HuH-7.5 (cell line): ENCODE measurements at places on chromosomes 5 and 9.

DNA sequence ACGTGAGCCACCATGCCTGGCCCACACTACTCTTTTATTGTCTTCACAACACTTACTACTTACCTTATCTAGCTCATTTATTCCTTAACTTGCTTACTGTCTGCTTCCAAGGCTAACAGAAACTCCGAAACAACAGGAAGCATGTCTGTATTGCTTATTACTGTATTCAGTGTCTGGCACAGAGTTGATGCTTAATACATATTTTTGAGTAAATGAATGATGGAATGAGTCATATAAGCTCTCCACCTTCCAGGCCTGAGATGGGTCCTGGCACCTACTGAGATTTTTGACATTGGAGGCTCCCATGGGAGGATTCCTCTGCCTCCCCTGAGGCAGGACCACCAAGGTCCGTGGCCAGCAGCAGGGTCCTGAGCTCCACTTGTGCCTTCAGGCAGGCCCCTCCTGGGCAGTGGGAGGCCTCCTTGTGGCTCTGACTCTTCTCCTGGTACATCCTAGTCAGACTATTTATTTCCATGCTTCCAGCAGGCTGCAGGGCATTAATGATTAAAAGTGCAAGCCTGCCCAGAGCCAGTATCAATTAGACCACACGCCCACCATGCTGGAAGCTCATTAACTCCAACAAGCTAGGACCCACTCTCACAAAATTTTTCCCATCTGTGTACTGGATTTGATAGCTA is 76.5 kb upstream of the CTNNA1 start:
- DNase-seq, result no peak

- no peak for DNase-seq
These were observed 17.9 kb downstream of the HSD17B4 start for GRCh38 chr5:119470105-119470763.

DNA sequence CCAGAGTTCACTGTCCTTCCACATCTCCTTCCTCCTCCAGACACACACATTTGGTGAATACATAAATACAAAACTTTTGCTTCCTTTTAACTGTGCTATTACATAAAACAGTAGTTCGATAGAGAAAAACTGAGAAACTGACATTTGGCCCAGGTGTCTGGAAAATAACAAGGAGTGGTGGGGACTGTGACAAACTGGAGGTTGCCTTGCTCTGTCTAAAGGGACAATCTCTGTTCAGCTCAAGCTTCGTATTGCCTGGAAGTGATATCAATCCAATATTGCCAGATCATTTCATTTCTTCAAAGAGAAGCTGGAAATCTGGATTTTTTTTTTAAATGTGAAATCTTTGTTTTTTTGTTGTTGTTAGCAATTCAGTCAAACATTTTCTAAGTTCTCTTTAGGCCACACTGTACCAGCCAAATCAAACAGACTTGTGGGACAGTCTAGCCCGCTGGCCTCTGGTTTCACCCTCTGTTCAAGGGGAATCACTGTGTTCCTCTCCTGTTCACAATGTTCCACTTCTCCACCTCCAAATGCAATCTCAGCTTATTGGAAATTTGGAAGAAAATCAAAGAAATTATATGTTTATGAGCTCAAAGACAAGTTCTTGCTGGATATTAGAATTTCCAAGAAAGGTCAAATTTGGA is 612.5 kb downstream of the KIF4B start:
- no peak for DNase-seq

GRCh38 chr5:108607421-108607820 is 140.3 kb upstream of the FER start:
- DNase-seq, result no peak

DNA sequence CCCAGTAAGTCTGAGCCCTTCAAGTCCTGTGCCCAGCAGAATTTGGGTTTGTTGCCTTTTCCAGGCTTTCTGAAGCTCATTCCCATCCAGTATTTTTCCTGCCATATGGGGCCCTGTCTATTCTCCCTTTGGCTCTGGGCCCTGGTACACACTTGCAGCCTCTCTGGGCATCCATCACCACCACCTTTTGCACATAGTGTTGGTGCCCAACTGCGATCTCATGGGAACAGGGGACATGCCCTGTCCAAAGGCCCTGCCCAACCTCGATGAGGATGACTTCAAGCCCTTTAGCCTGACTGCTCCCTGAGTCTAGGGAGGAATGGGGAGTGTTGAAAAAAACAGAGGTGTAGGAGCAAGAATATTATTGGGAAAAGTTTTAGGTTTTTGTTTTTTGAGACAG is 11.5 kb downstream of the RGS3 start:
- no peak for DNase-seq

DNA sequence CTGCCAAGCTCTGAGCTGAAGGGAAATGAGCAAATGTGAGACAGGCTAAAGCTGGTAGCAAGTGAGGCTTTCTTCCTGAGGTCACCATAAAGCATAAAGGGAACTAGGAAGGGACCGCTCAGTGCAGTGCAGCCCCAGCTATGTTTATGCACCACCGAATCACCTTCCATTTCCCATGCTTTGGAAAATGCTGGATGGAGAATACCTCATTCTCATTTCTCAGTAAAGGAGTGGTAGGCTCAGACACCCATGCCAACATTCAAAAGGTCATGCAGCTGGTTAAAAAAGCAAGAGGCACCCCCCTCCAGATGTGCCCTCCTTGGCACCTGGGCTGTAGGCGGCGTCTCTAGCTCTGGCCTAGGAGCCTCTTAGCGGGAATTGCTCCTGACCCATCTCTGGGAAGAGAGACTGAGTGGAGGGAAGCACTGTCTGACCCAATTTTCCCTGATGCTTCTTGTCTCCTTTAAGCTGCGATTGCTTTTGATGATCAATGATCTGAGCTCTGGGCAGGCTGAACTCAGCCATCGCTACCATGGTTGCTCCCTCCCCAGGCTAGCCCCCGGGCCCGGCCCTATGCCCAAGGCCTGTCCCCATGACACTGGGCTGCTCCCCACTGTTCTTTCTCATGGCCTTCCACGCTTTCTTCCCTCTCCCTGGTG is 58.7 kb downstream of the ZNF354C start:
- no peak for DNase-seq

DNA sequence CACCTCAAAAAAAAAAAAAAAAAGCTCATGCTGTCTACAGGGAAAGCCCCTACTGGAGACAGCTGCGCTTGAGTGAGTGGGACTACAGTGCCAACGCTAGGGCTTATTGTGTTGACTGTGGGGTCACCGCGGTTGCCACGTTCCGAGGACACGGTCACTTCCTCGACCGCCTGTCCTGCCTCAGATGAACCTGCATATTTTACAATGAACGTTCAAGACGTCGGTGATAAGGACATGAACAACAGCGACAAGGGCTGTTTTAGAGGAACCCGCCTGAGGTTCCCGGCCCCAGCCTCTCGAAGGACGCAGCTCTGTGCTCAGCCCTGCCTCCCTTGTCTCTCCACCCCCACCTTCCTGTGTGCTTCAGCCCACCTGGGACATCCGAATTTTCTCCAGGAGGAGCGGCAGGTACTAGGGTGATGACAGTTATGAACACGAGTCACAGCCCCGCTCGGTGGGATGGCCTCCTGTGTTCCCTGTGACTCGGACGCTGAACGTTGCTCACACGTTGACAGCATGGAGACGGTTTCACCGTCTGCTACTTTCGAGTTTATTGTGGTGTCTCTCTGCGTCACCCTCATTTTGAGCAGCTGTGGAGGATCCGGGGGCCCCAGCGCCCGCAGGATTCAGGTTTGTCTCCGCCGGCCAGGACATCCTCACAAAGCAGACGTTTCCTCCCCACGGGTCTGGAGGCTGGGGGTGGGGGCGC is 11.3 kb upstream of the DIPK1B start:
- DNase-seq, result no peak

DNA sequence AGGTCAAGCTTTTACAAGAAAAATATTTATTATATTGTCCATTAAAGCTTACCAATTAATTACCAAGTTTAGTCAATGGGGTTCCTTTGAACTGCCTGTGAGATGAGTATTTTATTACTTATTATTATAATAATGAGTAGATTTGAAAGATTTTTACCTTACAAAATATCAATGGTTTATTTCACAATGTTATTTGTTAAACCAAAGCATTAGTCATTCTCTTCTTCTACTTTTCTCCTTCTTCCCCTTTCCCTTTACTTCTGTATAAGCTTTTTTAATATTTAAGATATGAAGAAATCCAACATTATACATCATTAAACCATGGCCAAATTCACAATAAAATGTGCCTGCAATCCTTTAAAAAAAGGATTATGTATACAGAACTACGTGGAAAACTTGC is 369.5 kb downstream of the ARL15 start:
- no peak for DNase-seq

- peak; percentile 14 for DNase-seq
These were observed 831.8 kb downstream of the TAF11L14 start for GRCh38 chr5:18465833-18466681.

GRCh38 chr9:100098046-100098886 is 534 bp downstream of the ERP44 start:
- peak; percentile 42 for DNase-seq

- DNase-seq, result no peak
These were observed 11.5 kb upstream of the SLC25A48 start for GRCh38 chr5:135822959-135823358.
